ENCODE measurements at places on chromosomes 6 and 20.
A peak's percentile ranks its signal among the peaks of the same experiment; 100 is the strongest.

- DNase-seq, result no peak
Observed at GRCh38 chr20:5608104-5608441, 142.1 kb upstream of the SHLD1 start.

DNA sequence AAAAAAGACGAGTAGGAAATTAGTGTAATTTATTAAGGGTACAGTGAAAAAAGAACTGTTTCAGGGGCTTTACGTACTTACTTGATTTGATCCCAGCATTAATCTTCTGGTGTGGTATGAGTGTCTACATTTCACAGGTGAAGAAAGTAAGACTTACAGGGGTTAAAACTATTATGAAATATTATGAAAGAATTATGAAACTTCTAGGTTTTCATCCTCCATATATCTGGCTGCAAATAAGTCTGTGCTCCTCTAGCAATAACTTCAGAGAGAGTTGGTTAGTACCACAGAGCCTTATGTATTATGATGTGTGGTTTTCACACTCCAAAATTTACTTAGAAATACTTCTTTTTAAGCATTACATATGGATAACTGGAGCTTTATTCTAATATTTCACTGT, 41.9 kb downstream of the ZFAND3 start:
- DNase-seq, result no peak

GRCh38 chr20:17890330-17890729, 78.3 kb downstream of the SNX5 start:
- DNase-seq, result no peak

DNA sequence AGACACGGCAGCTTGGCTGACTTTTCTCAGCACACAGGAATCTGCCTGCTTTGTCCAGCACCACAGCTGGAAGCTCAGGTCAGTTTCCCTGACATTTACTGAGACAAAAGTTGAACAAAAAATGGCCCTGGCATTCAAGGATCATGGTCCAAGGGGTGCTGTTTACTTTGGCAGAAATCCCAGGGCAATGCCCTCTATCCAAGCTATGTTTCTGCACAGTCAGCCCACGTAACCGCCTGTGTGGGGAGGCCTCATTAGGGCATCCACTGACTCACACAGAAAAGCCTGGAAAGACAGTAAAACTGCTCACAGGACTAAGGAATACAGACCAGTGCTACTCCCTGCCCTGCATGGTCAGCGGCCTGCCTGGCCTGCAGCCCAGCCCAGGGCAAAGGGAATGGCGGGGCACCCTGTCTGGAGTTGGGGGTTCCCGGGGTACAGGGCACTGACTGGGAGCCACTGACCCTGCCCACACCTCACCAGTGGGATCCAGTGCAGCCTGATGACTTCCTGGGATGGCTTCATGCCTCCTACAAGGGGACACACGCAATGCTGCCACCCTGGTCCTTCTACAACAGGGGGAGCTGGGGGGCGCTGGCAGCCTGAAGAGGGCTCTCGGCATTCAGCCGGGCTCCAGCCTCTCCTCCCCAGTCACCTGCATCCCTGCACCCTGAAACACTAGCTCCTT, 77.1 kb downstream of the NINL start:
- DNase-seq, result peak; percentile 93

Data from kidney tubule cell (primary cell).